ENCODE measurements at places on chromosomes 7 and 10. TPM values are rescaled to one million over a fixed set of nuclear protein-coding genes. Genes with fewer than 3 reads are reported as not detected.

DNA sequence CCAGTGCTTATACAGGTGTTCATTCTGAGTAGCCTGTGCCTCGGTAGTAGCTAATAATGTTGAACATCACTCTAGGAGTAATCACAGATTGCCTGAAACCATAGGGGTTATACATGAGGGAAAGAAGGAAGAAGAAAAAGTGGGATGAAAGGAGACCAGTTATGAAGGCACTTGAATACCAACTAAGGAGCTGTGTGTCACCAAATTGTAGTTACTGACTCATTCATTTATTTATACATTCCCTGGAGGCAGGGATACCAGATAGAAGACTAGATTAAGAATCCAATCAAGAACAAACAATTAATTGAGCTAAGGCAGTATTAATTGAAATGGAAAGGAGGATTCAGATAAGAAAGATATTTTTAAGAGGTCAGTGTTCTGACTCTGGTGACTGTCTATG lies 129.6 kb upstream of the PRPS1L1 start:
- DNase-seq: no peak

GRCh38 chr7:105853931-105854419 lies 22.4 kb downstream of the ATXN7L1 start:
- peak; percentile 71 for DNase-seq

PIK3CG gene
- 4.7 TPM for total RNA-seq

- peak; percentile 32 for DNase-seq
Measured at GRCh38 chr7:92133133-92133736, 1.0 kb downstream of the CYP51A1 start.

DNA sequence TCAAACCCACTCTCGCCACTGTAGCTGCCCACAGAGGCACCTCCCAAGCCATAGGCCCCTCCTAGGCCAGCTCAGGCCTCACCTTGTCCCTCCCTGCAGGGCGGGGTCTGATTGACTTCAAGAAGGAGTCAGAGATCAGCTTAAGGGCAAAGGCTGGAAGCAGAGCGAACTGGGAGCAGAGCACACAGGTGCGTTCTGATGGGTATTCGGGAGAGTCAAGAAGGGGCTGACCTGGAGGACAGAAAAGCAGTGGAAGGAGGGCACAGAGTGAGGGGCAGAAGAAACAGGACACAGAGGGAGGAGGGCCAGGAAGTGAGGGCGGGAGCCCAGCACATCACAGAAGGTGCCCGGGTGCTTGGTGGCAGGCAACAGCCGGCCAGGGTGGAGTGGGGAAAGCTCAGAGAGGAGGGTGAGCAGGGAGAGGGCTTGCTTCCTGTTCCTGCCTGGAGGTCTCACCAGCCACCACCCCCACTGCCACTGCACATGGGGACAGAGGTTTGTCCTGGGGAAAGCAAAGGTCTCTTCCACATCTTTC lies at the start of gene AOC1:
AOC1 (plus strand) TSS at position 147 of the 535 bp plus-strand sequence. CDS start 3,954 bp downstream, outside the sequence.
- no peak for DNase-seq

LRRD1 gene
- 0.30 TPM for total RNA-seq

NRP1 gene
- total RNA-seq: 108 TPM

SPDYE11 gene
- total RNA-seq: 0.10 TPM

- no peak for DNase-seq
Measured at GRCh38 chr10:32266979-32267378, 80.0 kb downstream of the EPC1 start.

STEAP2 gene
- 14.6 TPM for total RNA-seq

- no peak for DNase-seq
Measured at GRCh38 chr7:73521636-73522104, 423 bp downstream of the BAZ1B start.

FHIP2A gene
- total RNA-seq: 25.7 TPM

DNA sequence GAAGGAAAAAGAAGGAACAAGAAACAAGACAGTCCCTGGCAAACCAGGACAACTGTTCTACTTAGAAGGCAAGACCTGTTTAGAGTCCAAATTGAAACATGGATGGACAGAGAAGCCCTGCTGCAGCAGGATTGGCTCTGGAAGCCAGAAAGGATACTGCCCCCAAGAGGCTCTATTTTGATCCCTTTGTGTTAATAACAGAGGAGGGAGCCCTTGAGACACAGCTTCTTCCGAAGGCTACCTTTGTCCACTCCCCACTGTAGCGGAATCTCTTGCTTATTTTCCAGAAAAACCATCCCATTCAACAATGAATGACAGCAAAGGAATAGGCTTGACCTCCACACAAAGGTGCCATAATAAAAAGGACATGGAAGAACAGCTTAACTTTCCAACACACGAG lies 120.3 kb upstream of the FOXK1 start:
- no peak for DNase-seq

PIK3AP1 gene
- total RNA-seq: 6.2 TPM

DNA sequence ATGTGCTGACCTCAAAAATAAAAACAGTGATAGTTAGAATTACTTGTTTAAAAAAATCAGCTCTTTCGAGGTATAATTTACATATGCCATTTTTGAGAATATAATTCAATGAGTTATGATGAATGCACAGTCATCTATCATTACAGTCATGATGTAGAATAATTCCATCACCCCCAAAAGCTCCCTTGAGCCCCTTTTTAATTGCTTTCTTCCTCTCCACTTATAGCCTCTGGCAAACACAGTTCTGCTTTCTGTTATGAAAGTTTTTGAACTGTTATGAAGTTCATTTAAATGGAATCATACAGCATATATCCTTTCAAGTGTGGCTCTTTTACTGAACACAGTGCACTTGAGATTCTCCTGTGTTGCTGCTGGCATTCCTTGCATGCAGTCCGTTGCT lies 41.4 kb downstream of the PRTFDC1 start:
- DNase-seq: no peak

DNA sequence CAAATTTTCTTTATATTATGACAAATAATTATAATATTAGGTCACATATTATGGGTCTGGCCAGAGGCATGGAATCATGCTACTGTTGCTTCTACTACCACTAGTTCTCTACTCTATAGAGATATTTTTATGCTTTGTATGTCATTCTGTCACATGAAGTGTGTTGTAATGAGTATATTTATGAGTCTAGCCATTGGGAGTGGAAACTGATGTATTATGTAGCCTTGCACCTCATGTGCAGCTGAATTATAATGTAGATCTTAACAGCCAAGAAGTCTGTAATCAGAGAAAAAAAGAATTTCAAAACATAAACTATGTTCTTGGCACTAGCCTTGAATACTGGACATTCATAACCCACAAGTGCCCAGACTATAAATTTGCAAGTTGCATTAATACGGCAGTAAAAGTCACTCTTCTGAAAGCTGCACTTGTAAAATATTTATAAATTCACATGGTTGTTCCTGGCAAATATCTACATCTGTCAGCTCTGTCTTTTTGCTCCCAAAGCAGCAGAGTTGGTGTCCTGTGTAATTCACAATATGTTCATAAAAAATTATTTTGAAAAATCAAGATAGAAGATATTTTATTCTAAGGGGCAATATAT lies 48.6 kb upstream of the SKAP2 start:
- no peak for DNase-seq

DNA sequence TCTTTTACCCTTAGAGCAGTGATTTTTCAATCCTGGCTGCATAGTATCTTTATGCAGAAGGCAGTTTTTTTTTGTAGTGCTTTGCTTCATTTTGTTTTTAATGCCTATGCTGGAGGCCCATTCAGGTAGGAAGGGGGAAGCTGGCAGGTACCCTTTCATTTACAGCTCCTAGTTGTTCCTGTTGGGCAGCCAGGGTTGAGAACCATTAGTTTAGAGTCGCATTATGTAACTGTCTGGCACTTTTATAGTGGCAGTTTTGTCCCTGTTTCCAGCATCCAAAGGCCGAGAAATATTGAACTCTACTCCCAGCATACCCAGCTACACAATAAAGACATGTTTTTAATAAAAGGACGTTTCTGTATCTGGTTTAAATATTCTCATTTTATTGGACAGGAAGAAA lies 110.6 kb downstream of the CCDC3 start:
- no peak for DNase-seq

- no peak for DNase-seq
Measured at GRCh38 chr7:48096273-48096672, 7.2 kb downstream of the UPP1 start.

Measured in skin of body (tissue), 3 donors.